ENCODE measurements at places on chromosomes 3 and 15. TPM values are rescaled to one million over a fixed set of nuclear protein-coding genes. Genes with fewer than 3 reads are reported as not detected.

The C3orf49 gene
- total RNA-seq, result not detected

The RBP2 gene
- total RNA-seq, result not detected

The GATM gene
- total RNA-seq, result 14.8 TPM

The TMED3 gene
- 7.9 TPM for total RNA-seq

The KCNMB2 gene
- total RNA-seq, result not detected

The PATL2 gene
- 2.1 TPM for total RNA-seq

The GOLGA8J gene
- not detected for total RNA-seq

The IQCF5 gene
- total RNA-seq, result not detected

The CYP8B1 gene
- total RNA-seq, result not detected

The CSTA gene
- 31.0 TPM for total RNA-seq

The LRRIQ4 gene
- total RNA-seq, result not detected

The TOP2B gene
- 85.7 TPM for total RNA-seq

The ROBO2 gene
- 1.9 TPM for total RNA-seq

The KNG1 gene
- total RNA-seq, result not detected

The SLC28A1 gene
- total RNA-seq, result not detected

The LSAMP gene
- total RNA-seq, result 0.44 TPM

The LINGO1 gene
- 0.57 TPM for total RNA-seq

The ANKRD63 gene
- not detected for total RNA-seq

The CCDC191 gene
- 4.4 TPM for total RNA-seq

The TUBGCP5 gene
- total RNA-seq, result 30.7 TPM

The ZIC1 gene
- 3.4 TPM for total RNA-seq

The CSNK1G1 gene
- 26.7 TPM for total RNA-seq

The ALG1L2 gene
- not detected for total RNA-seq

The PCLAF gene
- not detected for total RNA-seq

The ZNF660 gene
- total RNA-seq, result 1.9 TPM

The ARGFX gene
- not detected for total RNA-seq

The GOLGA8T gene
- not detected for total RNA-seq

The KIF15 gene
- total RNA-seq, result not detected

The ZNF385D gene
- 11.2 TPM for total RNA-seq

The SEMA7A gene
- total RNA-seq, result 0.66 TPM

The PLCB2 gene
- 69.7 TPM for total RNA-seq

The SSR3 gene
- total RNA-seq, result 116 TPM

The TRH gene
- total RNA-seq, result not detected

The CMTM8 gene
- total RNA-seq, result 4.6 TPM

The FBXW12 gene
- total RNA-seq, result not detected

The PPP1R14D gene
- total RNA-seq, result not detected

The AGTR1 gene
- total RNA-seq, result 195 TPM

The PLSCR2 gene
- not detected for total RNA-seq

The RAB7A gene
- 91.6 TPM for total RNA-seq

The ATP10A gene
- total RNA-seq, result 31.8 TPM

The COL7A1 gene
- 0.66 TPM for total RNA-seq

Data from subcutaneous adipose tissue (tissue), 4 donors.